GM04503 (cell line): ENCODE measurements at places on chromosomes 13 and 19.

DNA sequence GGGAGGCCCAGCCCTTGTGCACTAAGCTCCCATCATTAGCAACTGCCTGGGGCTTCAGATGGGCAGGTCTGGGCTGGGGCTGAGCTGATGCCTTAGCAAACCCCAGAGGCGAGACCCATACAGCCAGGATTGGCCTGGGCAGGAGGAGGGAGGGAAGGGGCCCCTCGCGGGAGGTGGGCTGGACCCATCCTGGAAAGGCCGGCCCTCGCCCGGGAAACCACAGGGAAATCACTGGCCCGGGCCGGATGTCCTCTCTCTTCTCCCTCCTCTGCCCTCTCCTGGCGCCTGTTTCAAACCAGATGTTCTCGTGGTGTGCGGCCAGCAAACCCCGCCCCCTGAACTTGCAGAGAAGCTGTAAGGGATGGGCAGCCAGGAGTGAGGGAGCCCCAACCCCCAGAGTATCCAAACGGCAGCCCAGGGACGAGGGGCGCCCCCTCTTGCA, 43.1 kb downstream of the TMEM255B start:
- no peak for DNase-seq

- no peak for DNase-seq
Measured at GRCh38 chr13:36841391-36841790, 22.4 kb downstream of the RFXAP start.

- no peak for DNase-seq
Measured at GRCh38 chr13:75319254-75319653, 162.7 kb downstream of the TBC1D4 start.

DNA sequence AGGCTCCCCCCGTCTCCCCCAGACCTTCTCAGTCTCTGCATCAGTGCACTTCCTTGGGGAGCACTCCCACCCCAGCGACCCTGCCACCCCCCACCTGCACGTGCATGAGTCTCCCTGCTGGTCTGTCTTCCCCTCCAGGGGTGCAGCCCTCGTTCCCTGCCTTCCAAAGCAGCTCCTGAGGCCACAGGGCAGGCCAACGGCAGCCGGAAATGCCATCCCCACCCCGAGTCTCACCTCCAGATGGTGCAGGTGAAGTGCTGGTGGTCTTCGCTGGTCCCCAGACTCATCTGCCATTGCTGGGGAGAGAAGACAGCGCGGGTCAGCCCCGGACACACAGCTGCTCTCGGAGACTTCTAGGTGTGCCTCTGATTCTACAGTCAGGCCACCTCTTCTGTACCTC, 5.5 kb downstream of the MYDGF start:
- no peak for DNase-seq

GRCh38 chr13:29361716-29362115, 233.8 kb downstream of the SLC7A1 start:
- DNase-seq: no peak

- no peak for DNase-seq
Measured at GRCh38 chr13:20671789-20672188, 31.7 kb upstream of the IL17D start.

DNA sequence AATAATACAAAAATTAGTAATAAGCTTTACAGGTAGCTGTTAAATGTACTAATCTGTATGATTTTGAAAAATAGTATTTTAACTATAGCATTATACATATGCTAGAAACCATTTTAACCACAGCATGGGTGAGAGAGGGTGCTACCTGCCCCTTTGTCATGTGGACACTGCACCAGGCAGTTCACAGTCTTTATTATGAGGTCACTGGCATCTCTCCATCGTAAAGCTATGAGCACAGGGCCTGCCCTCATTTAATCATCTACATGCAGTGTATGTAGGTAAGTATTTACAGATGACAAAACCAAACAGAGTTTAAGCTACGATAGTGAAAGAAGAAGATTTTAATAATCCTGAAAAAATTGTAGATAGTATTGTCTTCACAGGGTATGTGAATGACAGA, 21.7 kb downstream of the EDNRB start:
- DNase-seq: no peak

DNA sequence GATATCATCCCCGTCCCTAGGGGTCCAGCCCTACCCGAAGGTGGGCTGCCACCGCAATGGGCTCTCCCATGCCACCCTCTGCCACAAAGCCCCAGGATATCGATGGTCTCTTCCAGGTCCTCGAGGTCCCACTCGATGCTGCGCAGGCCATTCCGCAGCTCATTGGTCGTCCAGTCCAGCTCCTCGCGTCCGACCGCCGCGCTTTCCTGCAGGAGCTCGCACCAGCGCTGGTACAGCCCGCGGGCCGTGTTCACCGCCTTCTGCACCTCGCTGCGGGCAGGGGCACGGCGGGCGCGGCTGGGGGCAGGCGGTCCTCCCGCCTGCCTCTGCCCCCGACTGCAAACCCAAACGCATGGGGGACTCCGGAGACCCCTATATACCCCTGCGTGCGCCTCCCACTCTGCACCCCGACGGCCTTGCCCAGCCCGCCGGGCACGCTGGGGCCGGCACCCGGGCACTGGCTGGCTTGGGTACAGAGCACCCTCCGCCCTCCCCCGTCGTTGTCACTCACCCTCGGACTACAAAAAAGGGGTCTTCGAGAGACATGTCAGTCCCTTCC, 468 bp downstream of the STX10 start:
- DNase-seq: no peak

DNA sequence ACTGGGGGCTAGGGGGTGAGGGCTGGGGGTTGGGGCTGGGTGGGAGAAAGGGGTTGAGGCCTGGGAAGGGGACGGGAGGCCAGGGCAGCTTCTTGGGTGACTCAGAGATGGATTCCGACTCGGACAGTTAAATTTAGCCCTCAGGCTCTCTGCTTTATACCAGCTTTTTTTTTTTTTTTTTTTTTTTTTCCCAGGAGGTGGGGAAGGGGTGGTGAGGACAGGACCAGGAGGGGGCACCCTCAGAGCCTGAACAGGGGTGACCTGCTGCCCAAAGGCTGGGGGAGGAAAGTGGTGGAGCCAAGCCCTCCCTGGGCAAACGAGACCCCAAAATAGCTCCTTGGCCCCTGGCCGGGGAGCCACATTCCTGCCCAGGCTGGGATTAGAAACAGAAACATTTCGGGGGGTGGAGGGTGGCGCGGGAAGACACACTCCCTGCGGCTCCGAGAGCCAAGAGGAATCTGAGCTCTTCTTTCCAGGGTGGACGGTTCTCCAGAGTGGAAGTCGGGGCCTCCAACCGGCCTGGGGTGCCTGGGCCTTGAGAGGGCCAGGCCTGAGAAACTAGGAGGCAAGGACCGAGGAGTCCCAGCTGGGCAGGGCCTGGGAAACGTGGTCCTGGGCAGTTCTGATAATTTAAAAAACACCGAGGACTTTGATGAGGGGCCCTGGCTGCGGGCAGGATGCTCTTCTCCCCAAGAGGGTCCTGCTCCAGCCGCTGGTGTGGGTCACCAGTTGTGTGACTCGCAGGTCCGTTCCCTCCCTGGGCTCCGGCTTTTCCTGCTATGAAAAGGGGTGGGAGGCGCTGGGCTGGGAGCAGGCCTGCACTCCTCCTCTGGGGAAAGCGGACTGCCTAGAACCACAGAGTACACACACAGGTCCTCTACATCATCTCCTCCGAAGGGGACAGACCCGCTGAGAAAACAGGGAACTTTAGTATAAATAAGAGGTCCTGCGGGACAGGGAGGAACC, 813 bp upstream of the DMPK start:
- DNase-seq: peak; percentile 59

GRCh38 chr13:30618186-30618929, 638 bp downstream of the USPL1 start:
- DNase-seq: no peak

DNA sequence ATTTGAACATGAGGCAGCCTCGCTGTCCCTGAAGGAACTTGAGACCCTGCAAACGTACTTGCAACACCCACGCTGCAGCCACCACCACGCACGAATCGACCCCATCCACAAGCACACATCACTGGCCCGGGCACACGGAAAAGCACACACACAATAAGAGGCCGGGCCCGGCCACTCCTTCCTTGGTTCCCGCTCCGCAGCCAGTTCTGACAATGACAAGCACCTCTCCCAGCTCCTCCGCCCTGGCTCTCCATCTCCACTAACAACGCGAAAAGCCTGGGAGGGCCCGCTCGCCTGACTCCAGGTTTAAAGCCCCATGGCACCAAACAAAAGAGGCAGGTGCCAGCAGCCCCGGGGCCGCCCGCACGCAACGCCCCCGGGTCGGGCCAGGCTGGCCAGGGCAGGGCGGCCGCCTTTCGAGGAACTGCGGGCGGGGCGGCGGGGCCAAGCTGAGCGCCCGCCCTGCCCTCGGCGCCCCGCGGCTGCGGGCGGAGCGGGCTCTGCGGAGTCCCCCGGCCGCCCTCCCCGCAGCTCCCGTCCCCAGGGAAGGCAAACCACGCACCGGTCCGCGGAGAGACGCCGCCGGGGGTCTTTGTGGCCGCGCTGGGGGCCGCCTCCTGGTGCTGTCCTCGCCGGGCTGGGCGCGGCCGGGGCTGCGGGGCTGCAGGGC, 495 bp downstream of the DCLK1 start:
- no peak for DNase-seq

DNA sequence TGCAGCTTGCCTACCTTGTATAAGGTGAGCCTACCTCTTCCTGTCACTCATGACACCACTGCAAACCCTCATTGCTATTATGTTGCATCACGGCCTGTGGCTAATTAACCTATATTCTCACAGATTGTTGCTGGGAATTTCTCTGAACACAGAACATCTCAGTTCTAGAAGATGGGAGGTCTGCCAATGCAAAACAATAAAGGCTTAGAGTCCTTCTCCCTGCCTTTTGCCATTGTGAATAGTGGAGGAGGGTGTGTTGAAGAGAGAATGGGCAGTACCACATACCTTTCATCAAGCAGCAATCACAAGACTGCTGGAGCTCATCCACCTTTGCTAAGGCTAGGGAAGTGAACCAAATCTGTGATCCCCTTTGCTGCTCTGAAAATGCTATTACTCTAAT, 34.4 kb downstream of the WDFY2 start:
- no peak for DNase-seq

DNA sequence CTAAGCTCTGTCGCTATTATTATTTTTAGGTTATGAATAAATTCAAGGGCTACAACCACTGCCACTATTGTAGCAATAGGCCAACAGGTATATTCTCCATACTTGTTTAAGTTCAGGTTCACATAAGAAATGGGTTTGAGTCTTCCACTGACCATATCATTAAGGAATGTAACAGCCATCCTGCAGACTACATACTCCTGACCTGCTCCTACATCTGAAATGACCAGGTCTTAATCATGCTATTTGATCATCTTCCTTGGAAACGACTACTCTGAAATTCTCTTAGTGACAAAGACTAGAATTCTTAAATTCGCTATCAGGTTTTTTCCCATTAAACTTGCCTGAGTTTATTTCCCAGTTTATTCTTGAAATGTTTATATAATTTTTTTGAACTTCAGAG, 66.8 kb downstream of the IPO5 start:
- no peak for DNase-seq

DNA sequence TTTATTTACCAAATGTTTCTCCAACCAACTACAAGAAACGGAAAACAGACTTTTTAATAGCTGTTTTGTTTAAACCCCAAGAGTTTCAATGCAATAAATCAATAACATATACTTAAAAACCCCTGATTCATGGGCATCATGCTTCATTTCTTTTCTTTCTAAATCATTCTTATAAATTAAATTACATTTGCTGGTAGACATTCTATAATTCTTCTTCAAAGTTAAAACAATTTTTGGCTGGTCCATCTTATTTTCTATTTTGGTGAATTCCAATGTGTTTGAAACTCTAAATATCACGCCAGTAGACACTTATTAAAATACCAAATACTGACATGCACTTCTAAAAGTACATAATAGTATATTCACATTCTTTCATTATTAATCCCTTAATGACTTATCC, 408.6 kb downstream of the LIG4 start:
- no peak for DNase-seq

GRCh38 chr13:93959796-93960533, 519.5 kb downstream of the DCT start:
- no peak for DNase-seq

- no peak for DNase-seq
Measured at GRCh38 chr13:24746618-24747247, 17.2 kb upstream of the RNF17 start.

- DNase-seq: peak; percentile 89
Measured at GRCh38 chr13:46296921-46297320, 85.2 kb downstream of the LRRC63 start.

DNA sequence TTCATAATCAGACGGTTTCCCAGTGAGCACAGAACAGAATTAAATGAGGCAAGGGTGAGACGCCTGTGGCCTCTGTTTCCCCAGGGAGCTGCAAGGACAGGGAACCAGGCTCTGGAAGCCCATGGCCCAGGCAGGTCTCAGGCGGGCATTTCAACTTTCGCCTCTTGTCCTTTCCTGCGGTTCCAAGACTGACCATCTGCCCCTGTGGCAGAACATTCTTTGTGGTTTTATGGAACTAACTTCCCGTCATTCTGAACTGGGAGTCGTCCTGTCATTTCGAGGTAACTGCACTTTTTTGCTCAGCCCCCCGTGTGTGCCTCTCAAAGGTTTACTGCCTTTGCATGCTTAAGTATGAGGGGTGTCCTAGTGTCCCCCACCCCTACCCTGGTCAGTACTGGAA, 70.9 kb downstream of the KL start:
- no peak for DNase-seq

GRCh38 chr13:21139374-21139773, 37.0 kb downstream of the SKA3 start:
- DNase-seq: no peak

DNA sequence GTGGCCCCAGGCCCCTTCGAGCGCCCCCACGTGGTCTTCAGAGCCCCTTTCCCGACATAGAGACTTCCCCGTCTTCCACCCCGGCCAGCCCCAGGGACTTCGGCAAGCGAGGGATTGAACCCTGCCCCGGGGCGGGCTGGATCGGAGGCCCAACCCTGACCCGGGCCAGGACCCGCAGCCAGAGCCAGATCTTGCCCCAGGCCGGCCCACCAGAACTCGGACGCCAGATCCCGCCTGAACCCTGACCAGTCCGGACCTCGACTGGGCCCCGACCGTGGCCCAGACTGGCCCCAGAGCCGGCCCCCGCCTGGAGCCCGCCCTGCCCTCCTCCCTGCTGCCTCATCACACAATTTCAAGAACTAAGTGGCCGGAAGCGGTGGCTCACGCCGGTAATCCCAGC, 253 bp upstream of the TPTE2 start:
- DNase-seq: no peak

- DNase-seq: no peak
Measured at GRCh38 chr13:112712451-112713207, 22.8 kb downstream of the ATP11A start.

DNA sequence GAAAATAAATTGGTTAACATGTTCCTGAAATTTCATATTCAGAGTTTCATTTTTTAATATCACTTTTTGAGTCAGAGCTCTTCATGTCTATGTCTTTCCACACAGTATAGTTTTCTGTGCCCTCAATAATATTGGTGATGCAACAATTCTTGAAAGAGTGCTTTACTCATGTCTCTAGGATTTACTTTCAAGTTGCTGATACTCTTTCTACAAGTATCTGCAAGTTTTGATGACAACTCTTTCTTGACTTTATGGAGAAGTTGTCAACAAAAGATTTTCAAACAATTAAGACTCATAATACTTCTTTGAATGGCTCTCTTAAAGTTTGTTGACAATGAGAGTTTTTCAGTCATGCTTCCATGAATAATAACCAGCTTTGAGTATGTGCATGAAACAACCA, 561.7 kb downstream of the DIAPH3 start:
- no peak for DNase-seq

- no peak for DNase-seq
Measured at GRCh38 chr13:86737334-86737932, 933.7 kb upstream of the SLITRK5 start.

GRCh38 chr13:51815848-51816247, 11.9 kb upstream of the DHRS12 start:
- no peak for DNase-seq

GRCh38 chr19:45547965-45548609, 36.5 kb downstream of the OPA3 start:
- DNase-seq: peak; percentile 46
